ENCODE measurements at places on chromosomes 5 and 9.

- DNase-seq = no peak
Measured at GRCh38 chr9:20996809-20997208, 34.6 kb downstream of the HACD4 start.

DNA sequence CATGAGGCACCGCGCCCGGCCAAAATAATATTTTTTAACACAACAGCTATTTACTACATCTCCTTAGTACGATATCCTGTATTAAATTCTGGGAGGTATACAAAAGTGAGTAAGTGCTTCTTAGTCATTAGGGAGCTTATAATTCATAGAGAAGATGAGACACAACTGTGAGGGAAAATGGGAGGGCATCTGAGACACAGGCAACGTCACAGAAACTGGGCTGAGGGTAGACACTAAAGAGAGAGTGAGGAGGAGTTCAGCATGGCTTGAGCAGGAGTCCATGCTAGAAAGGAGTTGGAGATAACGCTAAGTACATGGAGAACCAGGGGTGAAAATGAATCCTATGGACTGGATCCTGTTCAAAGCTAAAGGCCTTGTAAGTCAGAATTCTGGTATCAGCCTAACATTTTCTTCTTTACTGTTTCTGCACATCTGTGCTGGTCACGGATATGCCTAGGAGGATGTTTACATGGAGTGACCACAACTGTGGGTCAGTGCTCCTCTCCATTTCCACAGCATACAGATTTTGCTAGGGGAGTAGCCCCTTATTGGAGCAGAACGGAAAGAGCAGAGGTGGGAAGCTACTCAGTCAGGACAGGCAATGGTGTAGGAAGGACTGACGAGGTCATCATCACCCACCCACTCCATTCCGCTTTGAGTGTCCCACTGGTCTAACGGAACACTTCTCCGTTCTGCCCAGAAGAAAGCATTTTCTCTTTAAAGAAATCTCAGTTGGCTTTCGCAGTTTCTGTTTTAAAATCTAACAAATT, 310.4 kb upstream of the EFNA5 start:
- DNase-seq = no peak

GRCh38 chr5:78295035-78295961, 800 bp upstream of the AP3B1 start:
- no peak for DNase-seq

GRCh38 chr9:92312887-92313623, 12.1 kb downstream of the NOL8 start:
- no peak for DNase-seq

- DNase-seq = no peak
Measured at GRCh38 chr5:120241400-120241799, 222.7 kb upstream of the PRR16 start.

Measured in HS-5 (cell line).